ENCODE measurements at places on chromosomes 5 and 9.

DNA sequence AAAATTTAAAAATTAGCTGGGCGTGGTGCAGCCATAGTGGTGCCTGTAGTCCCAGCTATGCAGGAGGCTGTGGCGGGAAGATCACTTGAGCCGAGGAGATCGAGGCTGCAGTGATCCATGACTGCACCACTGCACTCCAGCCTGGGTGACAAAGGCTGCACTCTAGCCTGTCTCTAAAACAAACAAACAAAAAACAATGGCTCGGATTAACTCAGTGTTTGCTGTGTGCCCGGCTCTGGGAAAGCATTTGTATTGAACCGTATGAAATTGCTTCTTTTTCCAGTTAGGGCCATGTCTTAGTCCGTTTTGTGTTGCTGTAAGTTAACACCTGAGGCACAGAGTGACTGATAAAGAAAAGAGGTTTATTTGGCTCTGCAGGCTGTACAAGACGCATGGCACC is 62.6 kb downstream of the CFAP77 start:
- no peak for DNase-seq

DNA sequence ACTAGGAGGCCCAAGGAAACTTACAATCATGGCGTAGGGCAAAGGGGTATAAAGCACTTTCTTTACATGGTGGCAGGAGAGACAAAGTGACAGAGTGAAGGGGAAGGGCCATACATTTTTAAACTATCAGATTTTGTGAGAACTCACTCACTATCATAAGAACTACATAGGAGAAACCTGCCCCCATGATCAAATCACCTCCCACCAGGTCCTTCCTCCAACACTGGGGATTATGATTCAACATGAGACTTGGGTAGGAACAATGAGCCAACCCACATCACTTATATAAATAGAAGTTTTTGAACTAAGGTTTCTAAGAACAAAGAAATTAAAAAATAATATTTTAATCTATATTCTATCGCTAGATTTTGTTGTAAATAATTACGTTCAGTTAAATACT is 460.3 kb upstream of the TYRP1 start:
- no peak for DNase-seq

- DNase-seq = no peak
Observed at GRCh38 chr9:74220327-74220726, 276.8 kb upstream of the RORB start.

DNA sequence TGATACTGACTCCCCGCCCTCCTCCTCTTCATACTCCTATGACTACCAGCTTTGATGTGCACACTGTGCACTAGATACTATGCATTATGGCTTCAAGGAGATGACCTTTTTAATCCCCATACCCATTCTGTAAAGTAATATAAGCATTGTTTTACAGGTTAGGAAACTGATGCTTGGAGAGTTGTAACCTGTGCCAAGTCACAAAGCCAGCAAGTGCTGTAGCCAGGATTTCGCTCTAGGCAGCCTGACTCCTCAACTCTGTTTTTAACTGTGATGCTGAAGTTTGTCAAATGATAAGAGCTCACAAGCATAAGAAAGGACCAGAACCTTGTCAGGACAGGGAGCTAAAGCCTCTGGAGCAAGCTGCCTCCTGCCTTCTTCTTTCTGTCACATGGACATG is 461.3 kb downstream of the TMEM232 start:
- no peak for DNase-seq

GRCh38 chr5:133828722-133829121 is 139.7 kb downstream of the C5orf15 start:
- DNase-seq = peak; percentile 37

- no peak for DNase-seq
Observed at GRCh38 chr5:139848508-139849100, 53.0 kb downstream of the PSD2 start.

GRCh38 chr9:79581388-79581787 is 9.6 kb downstream of the TLE4 start:
- DNase-seq = no peak

GRCh38 chr5:124060011-124060410 is 548.0 kb downstream of the CSNK1G3 start:
- DNase-seq = no peak

DNA sequence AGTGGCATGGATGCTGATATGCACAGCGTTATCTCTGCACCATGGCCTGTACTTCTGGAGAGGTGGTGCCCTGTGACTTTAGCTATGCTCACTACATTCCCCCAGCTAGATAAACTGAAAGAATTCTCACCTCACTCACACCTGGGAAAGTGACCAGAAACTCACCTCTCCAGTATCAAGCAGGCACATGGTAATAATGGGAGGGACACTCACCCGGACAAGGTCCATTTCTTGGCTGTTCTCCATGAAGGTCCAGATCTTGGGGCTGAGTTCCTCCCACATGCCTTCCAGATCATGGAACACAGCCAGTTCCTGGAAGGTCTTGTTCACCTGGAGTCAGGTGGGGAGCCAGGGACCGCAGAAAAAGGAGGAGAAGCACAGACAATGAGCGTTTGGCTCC is 72.8 kb downstream of the NIPSNAP3B start:
- no peak for DNase-seq

- DNase-seq = no peak
Observed at GRCh38 chr9:78189461-78189860, 46.4 kb upstream of the CEP78 start.

GRCh38 chr9:84668196-84669012 is 1.1 kb upstream of the NTRK2 start:
- peak; percentile 25 for DNase-seq

GRCh38 chr5:139265001-139265400 is 28.5 kb upstream of the MATR3 start:
- DNase-seq = no peak

DNA sequence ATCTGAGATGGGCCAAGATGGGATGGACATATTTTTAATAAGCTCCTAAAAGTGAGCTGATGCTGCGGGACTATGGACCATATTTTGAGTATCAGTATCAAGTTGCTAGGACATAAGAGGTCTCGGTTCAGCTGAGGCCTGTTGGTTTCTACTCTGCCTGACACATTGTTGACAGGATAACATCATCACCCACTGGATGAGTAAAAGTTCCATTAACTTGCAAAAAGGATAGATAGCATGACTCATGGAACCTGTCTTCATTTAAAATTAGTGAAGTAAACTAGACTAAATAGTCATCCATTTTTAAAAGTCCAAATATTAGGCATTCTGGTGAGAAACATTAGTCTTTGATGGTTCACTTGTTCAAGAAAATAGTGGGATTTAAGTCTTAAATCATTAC is 33.3 kb downstream of the PARP8 start:
- DNase-seq = no peak

DNA sequence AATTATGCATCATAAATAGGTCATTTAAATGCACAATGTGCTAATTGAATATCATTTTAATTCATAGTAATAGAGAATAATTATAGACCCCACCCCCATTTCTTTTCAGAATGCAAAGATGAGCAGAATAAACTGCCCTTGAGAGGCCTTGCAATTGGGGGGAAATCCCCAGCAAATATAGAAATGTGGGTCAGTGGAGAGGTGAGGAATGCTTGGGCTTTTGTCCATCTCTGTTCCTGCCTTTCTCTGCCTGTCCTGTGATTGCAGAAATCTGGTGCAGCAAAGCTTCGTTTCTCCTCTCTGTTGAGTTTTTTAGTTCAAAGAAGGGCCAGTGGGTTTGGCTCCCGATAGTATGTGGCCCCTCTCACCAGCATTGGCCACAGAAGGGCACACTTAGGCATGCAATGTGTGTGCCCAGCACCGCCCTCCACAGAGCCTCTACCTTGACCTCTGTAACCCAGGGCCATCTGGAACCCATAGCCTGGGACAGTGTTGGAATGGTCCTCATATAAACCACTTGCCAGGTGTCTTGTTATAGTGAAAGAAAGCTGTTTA is 164.2 kb downstream of the SEMA6A start:
- DNase-seq = no peak

GRCh38 chr9:137109250-137110146 is 5.0 kb downstream of the DPP7 start:
- no peak for DNase-seq

GRCh38 chr5:122581629-122582028 is 193.3 kb upstream of the SNX2 start:
- DNase-seq = no peak

- no peak for DNase-seq
Observed at GRCh38 chr9:72274441-72274840, 90.6 kb downstream of the ZFAND5 start.

- DNase-seq = peak; percentile 72
Observed at GRCh38 chr5:159316519-159317383, 13.5 kb downstream of the IL12B start.

GRCh38 chr5:62592558-62592957 is 13.9 kb downstream of the LRRC70 start:
- DNase-seq = no peak

- DNase-seq = peak; percentile 64
Observed at GRCh38 chr5:138077064-138077696, 6.7 kb upstream of the WNT8A start.

DNA sequence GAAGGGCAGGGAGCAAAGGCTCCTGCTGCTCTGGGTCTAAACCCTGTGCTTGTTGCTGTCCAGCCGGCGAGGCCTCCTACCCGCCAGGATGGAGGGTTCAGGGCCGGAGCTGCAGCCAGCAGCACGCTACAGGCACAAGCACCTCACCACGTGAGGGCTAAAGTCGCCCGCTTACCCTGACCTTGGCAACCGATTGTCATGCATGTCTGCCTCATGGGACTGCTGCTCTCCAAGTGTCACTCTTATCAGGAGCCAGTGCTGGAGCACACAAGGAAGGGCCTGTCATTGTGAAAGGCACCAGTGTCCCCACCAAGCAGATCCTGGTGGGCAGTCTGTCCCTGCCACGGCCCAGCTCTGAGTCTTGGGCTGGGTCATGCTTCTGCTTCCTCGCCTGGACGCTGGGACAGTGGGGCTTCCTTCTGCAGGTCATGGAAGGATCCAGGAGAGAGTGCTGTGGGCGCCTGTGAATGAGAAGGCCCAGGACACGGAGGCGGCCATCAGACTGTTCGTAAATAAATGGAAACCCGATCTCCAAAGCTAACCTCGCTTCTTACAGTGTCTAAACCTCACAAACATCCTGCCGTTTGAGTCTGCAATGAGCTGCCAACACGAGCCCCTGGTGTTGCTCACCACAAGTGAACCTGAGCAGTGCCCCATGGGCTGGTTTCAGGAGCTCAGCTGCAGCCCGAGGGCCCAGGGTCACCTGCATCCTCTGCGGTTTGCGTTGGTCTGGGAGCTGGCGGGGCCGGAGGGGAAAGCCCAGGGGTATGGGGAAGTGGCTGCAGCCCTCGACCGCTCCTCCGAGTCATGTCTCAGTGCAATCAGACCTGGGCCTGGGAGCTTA is 58.2 kb upstream of the RXRA start:
- DNase-seq = no peak

DNA sequence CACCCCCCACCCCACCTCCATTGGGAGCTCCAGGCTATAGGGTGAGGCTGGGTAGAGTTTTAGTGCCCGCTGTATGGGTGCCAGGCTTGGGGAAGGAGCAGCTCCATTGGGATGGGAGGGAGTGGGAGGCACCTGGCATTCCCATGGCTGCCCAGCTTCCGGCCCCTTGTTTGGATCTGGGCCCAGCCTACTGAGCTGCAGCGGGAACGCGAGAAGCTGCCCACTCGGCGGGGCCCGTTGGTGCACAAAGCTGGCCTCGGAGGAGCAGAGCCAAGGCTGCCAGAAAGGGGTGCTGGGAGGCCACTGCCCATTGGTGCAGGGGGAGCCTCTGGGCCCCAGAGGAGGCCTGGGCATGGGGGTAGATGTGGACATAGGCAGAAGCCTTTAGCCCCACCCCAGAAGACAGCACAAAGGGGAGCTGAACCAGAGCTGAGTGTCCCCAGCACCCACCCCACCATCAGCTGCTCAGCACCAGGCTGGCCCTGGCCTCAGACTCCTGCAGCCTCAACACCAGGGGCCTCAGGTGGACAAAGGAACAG is 4.4 kb downstream of the LCN9 start:
- DNase-seq = no peak

DNA sequence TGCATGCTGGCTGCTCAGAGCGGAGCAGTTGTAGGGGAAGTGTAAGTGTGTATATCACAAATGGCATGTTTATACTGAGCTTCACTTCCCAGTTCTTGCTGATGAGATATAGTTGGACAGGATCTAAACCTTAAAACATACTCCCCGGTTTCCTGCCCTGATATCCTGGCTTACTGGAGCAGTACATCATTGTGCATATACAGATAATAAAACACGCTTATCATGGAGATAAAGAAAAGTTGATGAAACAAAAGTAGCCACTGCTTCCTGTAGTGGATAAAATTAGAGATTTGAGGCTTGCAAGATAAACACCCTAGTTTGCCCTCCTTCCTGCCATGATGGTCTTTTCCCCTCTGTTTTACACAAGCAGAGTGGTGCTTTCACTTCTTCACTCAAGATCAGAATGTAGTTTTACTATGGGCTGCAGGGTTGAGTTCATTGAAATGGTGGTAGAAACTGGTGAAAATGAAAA is 15.0 kb downstream of the NPR3 start:
- no peak for DNase-seq

- DNase-seq = no peak
Observed at GRCh38 chr9:99307851-99308250, 85.8 kb downstream of the SEC61B start.

- no peak for DNase-seq
Observed at GRCh38 chr5:169641253-169641652, 4.2 kb downstream of the DOCK2 start.

DNA sequence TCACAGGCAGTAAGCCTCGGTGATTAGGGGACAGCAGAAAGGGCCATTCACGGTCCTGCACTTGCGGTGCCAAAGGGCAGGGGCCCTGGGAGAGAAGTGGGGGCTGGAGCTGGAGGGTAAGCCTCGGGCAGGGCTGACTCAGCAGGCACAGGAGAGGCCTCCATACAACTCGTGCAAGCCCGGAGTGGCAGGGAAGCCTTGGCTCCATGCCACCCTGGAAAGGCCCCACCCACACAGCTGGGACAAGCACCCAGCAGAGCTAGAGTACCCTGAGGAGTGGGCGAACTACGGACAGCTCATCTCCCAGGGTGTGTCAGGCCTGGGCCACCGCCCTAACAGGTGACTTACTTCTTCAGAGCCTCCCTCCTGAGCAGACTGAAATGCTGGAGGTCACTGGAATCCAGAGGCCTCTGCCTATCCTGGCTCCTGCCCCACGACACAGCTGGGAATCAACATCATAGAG is 5.6 kb upstream of the CAMK2A start:
- DNase-seq = peak; percentile 34

GRCh38 chr5:32332966-32333365 is 20.2 kb upstream of the MTMR12 start:
- DNase-seq = no peak

All from NCI-H524 (cell line).